ENCODE measurements at places on chromosomes 12 and 14.
A peak's percentile ranks its signal among the peaks of the same experiment; 100 is the strongest.

GRCh38 chr14:94079891-94080620, 946 bp downstream of the DDX24 start:
- DNase-seq: peak; percentile 39

GRCh38 chr12:75717902-75718301, 206.5 kb upstream of the KRR1 start:
- DNase-seq: no peak

DNA sequence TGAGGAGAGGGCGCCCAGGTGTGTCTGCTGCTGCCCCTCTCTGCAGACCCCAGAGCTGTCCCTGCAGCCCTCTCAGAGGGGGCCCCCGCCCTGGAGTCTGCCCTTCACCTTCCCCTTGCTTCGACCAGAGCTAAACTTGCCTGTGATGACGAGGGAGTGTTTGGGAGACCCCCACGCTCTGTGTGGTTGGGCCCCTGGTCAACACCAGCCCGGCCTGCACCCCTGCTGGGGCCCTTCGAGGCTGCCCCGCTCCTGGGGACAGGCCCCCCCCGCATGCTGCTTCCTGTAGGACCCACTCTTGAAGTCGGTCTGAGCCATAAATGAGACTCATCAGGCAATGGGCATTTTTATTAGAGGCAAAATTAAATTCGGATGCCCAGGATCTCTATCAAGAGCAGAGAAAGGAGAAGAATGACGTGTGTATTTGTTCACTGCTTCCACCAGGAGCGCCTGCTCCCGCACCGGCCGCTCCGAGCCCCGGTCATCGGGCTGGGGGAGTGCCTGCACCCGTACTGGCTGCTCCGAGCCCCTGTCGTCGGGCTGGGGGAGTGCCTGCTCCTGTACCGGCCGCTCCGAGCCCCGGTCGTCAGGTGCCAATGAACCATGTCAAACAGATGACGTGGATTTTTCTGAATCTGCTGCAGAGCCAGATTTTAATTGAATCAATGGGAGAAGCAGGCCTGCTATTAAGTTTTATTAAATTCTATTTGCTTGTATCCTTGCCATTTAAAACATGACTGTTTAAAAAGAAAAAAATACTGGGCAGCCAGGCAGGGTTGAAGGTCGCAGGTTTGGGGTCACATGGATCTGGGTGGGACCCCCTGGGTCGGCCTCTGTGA, 47.7 kb downstream of the NOC4L start:
- DNase-seq: no peak

DNA sequence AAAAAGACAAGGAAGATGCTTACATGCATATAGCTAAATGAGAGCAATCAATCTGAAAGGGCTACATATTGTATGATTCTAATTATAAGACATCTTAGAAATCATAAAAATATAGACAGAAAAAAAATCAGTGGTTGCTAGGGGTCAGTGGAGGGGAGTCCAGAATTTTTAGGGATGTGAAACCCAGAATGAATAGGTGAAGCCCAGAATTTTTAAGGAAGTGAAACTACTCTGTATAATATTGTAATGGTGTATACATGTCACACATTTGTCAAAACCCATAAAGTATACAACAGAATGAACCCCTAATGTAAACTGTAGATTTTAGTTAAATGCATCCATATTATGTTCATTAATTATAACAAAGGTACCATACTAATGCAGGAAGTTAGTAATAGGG, 713.2 kb downstream of the FLRT2 start:
- no peak for DNase-seq

GRCh38 chr12:41992692-41993215, 151.9 kb downstream of the GXYLT1 start:
- DNase-seq: no peak

- peak; percentile 66 for DNase-seq
Measured at GRCh38 chr14:80637756-80638619, 303.6 kb downstream of the CEP128 start.

GRCh38 chr12:125229878-125230530, 164.8 kb downstream of the AACS start:
- DNase-seq: no peak

DNA sequence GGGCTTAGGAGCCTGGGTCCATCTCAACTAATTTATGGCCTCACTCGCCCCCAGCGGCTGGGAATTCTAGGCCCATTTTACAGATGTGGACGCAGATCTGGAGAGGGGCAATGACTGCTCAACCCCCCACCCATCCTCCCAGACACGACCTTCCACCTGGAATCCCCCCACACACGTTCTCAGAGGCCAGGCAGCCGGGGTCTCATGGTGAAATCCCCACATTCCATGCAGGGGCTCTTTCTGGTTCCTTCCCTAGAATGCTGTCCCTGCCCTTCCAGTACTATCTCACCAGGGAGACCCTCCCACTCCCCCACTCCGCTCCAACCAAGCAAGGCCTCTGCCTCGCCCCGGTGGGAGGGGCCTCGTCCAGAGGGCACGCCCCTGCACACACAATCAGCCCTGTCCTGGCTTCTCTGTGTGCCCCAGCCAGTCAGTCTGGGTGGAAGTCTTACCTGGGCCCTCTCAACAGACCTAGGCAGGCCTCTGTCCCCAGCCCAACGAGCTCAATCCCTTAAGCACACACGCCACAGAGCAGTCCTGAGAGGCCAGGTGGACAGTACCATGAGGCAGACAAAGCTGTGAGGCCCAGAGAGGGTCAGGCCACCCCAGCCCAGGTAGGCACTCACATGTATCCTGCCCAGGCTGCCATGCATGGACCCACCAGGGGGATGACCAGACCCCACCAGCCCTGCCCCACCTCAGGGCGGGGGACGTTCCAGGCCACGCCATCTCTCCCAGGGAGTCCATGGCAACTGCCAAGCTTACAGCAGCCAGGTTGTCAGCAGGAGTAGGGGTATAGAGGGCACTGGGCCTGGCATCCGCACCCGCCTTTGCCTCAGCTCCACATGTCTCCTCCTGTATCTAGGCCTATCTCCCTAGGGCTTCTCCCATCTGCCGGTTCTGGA, 1.3 kb upstream of the ANKRD9 start:
- DNase-seq: no peak

- DNase-seq: peak; percentile 92
Measured at GRCh38 chr12:106247674-106248311, at the start of gene CKAP4. Gene CKAP4 (minus strand): TSS chr12:106248020. CDS start chr12:106247851, 169 bp downstream.

- no peak for DNase-seq
Measured at GRCh38 chr14:50237427-50237826, 6.0 kb upstream of the SOS2 start.

DNA sequence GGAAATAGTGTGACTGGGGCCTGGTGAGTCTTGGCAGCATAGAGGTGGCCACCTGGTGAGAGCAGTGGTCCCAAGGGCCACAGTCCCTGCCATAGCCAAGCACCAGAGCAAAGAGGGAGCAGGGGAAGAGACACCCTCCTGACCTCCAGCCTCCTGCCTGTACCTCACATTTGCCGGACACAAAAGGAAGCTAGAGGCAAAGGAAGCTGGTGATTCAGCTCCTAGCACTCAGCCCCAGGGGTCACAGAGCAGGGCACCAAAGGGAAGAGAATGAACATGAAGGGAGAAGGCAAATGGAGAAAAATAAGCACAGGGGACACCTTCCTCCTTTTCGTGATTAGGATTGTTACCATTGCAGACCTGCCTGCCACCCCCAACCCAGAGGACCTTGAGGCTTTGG, 216.8 kb downstream of the ZFP36L1 start:
- DNase-seq: no peak

DNA sequence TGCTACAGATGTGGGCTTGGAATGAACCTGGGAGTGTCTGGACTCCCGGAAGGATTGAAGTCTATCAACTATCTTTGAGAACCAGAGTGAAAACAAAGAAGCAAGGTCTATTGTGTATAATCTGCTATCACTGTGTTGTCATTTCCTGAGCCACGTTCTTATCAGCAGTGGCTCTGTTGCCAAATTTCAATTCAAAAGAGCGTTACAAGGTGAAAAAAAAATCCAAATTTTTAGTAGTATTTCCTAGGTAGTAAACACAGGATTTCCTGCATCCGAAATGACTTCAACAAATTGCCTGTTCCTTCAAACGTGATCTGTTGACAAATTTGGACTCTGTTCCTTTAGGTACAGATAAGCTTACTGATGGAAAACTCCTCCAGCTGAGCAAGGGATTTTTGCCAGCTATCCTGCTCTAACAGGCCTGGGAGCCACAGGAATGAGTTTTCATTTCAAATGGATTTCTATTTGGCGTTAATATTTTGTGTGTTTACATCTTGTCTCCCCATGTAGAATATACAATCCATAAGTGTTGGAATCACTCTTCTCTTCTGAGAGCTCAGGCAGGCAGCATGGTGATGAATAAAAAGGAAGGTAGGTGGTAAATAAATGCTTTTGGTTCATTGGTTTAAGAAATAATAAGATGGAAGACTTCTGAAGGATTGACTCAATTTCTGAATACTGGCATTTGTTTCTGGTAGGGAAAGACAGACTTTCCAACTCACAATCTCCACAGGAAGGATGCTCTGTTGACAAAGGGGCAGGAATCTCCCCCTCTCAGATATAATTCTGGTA, 58.5 kb downstream of the GPR135 start:
- DNase-seq: peak; percentile 38

DNA sequence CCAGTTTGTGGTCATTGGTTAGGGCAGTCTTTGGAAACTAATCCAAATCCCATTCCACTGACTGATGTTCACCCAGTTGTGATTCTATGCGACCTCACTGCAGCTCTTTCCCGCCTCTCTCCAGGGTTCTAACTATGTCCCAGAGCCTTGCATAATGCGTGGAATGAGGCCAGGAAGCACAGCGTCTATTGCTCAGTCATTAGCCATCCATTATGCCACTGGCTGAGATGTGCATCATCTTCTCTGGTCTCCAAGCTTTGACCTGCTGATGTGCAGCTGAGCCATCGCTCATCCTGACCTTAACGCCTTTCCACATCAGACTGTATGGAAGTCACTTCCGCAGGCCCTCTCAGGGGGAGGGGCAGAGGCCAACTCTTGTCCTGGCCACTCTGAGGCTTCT, 115.4 kb upstream of the VRK1 start:
- peak; percentile 9 for DNase-seq

DNA sequence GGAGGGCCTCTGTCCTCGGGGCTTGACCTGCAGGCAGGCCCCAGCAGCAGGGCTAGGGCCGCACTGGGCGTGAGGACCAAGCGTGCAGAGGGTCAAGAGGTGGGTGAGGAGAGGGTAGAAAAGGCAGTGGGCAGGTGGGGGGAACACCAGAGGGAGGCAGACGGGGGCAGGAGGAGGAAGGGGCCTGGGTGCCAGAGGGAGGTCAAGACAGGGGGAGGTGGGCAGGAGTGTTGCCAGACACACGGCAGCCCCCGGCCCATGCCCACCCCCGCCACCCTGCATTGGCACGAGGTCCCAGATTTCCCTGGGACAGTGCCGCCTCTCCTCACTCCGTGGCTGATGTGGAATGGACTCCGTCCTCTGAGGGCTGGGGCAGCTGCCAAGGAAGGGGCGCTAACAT, 8.2 kb downstream of the TMEM121 start:
- no peak for DNase-seq

GRCh38 chr14:37824939-37825712, 229.7 kb downstream of the TTC6 start:
- DNase-seq: peak; percentile 7

DNA sequence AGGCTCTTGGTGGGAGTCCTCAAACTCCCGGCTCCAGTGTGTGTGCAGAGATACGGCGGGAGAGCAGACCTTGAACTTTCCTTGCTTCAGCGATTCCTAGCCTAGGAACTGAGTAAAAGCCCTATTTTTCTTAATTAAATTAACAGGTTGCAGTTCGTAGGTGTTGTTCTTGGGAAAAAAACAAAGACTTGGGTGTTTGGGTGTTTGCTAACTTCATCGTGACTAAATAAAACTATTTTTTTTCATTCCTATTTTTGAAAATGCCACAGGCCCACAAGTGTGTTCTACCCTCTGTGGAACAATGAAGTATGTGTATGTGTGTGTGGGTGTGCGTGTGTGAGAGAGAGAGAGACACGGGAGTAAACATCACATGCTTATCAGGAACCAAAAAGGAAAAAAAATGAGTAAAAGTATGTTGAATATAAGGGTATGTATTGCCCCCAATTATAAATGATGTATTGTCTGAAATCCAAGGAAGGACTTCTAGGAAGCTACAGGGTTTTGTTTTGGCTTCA, 651 bp downstream of the TMEM117 start:
- DNase-seq: peak; percentile 26

DNA sequence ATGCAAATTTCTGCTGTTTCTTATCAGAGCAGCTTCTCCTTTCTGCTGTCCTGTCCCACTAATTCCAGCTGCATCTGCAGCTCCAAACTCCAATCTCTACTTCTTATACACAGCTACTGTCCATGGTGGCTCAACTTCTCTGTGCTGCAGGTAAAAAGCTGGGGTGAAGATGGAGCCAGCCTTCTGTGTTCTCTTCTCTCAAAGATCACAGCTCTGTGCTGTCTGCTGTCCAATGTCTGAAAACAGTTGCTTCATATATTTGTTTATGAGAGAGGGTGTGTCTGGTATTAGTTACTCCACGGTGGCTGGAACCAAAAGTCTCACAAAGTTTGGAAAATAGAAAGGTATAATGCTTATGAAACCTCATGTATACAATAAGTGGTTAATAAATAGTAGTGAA, 445.8 kb upstream of the TBX3 start:
- DNase-seq: no peak

- DNase-seq: peak; percentile 21
Measured at GRCh38 chr14:75230140-75230792, 48.4 kb upstream of the FOS start.

DNA sequence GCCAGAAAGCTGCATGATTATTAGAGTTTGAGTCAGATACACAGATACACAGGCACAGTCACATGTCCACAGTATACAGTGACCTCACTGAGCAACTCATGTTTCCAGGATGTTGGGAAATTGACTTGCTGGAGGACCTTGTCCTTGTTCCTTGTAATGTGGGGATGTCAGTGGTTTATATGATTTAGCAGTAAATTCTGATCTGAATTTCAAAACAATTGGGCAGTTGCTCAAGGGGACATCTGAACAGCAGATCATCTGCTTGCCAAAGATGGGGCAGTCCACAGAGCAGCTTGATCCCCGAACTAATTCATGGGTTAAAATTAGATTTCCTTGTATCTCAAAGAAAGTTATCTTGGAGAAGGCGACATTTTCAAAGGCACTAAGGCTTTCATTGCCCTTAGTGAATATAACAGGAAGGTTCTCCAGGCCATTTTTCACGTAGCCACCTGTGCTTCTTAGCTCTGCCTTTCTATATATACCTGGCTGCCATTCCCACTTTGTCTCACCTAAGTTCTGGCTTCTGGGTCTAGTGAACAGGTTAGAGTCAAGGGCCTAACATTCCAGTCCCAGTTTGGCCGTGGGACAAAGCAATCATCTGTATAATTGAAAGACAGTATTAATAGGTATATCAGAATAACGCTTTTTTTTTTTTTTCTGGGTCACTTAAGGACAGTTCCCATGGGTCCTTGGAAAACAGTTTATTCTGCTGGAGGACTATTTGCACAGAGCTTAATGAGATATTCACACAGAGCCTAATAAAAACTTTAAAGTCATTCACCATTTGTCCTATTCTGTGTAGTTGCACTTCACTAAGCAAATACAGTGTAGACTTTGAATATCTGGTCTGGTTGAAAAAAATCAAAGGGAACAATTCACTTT, 64.9 kb upstream of the STRN3 start:
- DNase-seq: peak; percentile 67

DNA sequence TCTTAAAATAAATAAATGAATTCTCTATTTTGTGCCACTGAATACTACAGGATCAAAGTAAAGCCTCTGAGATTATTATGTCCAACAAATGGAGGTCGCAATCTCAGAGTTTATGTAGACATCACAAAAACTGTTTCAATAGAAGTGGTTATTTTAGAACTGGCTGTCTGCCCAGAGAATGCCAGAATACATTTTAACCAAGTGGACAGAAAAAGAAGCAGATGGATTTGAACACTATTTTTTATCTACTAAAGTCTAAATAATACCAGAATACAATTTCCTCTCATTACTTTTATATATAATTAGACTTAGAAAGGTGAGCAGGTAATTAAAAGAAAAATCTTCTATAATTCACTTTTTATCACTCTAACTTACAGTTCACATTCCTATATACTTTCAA, 118.3 kb downstream of the MED13L start:
- DNase-seq: peak; percentile 78

Measured in fibroblast of skin of scalp (primary cell).